ENCODE measurements at places on chromosomes 3 and 15.

DNA sequence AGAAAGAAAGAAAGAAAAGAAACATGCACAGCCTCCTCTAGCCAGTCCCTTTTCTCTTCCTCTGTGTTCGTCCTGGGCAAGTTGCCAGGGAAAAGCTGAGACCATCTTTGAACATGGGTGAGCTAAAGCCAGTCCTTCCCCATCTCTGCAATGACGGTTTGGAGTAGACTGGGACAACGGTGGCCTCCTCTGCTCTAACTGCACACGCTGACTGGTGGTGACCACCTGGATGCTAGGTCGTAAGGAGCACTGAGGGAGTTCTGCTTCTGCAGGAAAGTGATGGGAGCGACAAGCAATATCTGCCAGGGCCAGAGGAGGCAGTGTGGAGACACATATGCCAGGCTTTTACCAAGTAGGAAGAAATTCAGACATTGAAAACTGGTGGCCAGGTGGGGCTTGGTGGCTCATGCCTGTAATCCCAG lies 111.7 kb downstream of the NUP210 start:
- peak; percentile 62 for DNase-seq

DNA sequence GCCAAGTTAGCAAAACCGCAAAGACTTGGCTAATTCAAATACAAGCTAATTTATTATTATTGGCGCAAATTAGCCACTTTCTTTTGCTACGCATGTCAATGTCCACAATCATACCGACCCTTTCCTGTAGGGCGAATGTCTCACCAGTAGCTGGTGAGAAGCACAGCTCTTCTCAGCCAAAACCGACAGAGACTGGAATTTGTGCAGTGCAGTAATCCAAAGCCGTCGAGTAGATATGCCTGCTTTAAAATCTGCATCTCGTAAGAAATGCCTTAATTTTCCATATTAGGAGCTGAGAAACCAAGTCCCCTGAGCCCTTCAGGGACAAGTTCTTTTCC lies 614 bp upstream of the MINDY2 start:
- peak; percentile 60 for DNase-seq

GRCh38 chr3:153166206-153166605 lies 4.2 kb downstream of the RAP2B start:
- DNase-seq = peak; percentile 85

- DNase-seq = peak; percentile 8
Observed at GRCh38 chr15:46441294-46442062, 806.6 kb downstream of the SQOR start.

DNA sequence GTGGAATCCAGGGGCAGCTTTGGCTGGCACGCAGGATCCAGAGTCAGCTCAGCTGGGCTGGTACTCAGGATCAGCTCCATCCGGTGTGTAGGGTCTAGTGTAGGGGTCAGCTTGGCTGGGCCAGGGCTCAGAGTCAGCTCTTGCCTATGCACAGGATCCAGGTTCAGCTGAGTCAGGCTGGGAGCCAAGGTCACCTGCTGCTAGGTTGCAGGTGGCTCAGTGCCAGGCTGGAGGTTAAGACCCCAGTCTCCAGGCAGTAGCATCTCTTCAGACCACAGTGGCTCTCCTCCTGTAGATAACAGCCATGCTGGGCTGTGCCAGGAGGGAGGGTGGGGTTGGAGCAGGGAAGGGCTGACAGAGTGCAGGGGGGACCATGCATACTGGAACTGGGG lies 1.8 kb downstream of the HYAL3 start:
- no peak for DNase-seq

GRCh38 chr3:86634361-86634760 lies 356.6 kb downstream of the VGLL3 start:
- no peak for DNase-seq
